ENCODE measurements at places on chromosomes 1 and 21.

DNA sequence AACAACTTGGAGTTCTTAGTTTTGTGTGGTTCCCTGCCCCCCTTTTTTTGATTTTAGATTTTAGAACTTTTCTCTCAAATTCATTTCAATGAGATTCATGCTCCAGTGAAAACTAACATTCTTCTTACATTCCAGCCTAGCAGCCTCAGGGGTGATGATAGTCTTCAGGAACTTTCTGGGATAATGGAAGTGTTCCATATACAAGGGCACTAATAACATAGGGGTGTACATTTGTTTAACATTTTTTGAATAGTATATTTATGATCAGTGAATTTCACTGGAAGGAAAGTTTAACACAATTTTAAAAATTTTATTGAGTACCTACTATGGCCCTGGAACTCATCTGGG is 61.4 kb upstream of the ZNF648 start:
- DNase-seq, result no peak

GRCh38 chr1:41791667-41792484 is 126.8 kb downstream of the HIVEP3 start:
- no peak for DNase-seq

DNA sequence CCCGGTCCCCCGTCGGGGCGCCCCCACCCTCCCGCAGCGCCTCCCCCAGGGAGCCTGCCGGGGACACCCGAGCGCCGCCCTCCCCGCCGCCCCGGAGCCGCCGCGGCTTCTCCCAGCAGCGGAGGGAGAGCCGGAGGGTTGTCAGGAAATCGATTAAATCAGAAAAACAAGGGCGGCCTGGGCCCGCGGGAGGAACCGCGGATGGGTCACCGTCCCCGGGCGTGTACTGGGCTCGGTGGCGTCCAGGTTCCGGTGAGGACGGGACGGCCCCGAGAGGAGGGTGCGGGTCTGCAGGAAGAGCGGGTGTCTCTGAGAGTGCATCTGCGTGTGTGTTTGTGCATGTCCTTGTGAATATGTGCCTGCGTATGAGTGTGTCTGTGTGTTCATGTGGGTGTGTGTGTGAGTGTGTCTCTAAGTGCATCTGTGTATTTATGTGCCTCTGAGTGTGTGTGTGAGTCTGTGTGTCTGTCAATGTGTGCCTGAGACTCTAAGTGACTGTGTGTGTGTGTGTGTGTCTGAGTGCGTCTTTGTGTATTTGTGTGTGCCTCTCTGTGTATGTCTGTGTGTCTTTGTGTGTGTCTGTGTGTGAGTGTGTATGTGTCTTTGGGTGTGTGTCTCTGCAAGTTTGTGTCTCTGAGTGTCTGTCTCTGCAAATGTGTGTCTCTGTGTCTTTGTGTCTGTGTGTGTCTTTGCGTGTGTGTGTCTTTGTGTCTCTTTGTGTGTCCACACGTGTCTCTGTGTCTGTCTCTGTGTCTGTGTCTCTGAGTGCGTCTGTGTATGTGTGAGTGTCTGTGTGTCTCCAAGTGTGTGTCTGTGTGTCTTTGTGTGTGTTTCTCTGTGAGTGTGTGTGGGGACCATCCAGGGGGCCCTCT is 1.1 kb downstream of the SPSB1 start:
- no peak for DNase-seq

GRCh38 chr21:36825658-36826057 is 126.7 kb downstream of the SIM2 start:
- no peak for DNase-seq

DNA sequence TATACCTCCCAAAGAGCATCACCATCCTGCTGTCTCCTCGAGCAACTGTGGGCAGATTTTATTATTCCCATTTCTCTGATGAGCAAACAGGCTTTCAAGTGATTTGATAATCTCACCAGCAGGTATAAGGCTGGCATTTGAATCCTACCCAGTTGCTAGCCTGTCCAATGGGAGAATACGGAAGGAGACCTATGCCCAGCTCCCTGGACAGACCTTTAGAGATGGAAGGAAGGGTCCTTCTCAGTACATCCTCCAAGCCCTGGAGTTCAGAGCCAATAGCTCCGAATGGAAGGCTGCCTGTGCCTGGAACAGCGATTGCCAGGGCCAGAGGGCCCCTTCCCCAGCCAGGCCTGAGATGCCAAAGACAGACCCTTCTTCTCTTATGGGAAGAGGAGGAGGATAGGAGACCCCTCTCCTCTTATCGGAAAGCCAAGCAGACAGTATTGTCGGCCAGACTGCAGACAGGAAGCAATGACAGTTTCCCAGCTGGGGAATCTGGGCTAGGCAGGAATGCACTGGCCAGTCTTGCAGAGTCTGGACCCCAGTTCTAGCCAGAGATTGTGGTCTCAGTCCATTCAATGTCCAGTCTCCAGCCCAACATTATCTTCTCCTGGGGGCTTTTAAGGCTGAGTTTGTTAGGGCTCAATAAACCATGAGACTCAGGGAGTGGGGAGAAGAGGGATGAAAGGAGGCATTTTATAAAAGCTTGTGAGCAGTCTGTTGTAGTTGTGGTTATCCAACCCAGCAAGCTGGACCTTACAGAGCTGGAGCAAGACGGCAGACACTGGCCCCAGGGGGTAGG is 2.0 kb downstream of the IFFO2 start:
- DNase-seq, result no peak

GRCh38 chr1:205541161-205541886 is 36.9 kb downstream of the CDK18 start:
- no peak for DNase-seq

GRCh38 chr1:46183926-46184557 is 7.8 kb upstream of the P3R3URF start:
- no peak for DNase-seq

DNA sequence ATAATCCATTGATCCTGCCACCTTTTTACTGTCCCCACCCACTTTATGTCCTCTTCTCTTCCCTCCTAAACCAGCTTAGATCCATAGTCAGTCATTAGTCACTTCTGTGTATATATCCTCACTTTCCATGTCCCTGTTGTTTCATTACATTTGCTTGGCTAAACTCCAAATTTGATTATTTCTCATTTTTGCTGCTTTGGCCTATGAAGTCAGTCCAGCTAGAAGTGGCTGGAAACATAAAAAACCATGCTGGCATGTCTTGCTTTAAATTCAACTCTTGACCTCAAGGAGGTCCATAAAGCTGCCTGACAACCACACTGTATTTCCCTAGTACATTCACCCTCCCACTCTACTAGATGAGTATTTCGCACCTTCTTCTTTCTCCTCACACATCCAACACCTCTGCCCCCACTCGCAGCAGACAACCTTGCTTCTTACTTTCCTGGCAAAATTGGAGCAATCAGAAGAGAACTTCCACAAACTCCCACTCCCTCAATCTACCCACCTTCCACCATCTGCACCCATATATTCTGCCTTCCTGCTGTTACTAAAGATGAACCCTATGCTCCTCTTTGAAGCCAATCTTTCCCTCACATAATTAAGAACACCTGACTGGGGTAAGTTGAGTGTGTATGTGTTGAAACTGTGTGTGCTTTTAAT is 72.1 kb downstream of the ZNF648 start:
- DNase-seq, result no peak

DNA sequence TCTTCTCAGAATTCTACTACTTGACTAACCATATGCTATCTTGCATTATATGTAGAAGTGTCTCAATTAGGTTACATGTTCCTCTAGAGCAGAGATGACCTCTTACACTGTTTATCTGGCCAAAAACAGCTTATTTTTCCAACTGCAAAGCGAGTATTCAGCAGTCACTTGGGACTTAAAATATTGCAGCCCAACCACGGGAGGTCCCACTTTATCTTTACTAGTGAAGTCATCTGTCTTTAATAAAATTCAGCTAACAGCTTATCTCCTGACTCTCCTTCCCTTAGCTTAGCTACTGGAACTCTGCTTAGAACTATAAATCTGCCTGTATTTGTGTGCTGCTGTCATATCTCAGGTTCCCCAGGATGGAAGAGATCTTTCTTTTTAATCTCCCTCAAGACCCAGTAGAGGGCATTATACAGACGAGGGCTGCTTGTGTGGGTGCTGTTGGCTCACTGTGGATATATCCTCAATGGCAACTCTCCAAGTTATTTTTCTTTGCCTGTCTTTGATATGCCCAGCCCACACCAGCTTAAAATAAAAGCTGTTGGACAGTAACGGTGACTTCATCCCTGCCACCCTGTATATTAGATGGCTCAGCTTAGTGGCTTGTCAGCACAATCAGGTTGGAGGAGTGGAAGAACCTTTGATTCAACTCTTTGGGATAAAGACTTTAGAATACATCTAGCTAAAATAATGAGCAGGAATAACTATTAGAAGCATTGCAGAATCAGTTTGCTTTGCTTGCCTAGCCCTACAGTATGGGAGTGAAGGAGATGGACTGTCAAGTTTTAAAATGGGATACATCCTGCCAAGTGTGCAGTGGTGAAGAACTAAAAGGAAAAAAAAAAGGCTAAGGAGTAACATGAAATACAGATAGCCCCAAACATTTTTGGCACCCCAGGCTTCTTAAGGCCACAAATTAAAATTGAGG is 9.6 kb downstream of the ENSA start:
- DNase-seq, result no peak

DNA sequence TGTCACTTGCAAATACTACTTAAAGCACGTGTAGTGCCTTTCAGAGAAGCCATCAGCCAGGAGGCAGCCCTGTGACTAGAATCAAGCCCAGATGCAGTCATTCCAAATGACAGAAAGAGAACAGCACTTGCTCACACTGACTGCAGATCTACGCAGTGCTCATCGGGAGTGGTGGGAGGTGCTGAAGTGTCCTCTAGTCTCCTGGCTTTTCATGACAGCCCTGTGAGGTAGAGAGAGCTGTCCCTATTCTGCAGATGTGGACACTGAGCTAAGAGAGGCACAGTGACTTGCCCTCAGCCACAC is 62.3 kb upstream of the EDN2 start:
- DNase-seq, result no peak

GRCh38 chr1:5880630-5881405 is 111.4 kb downstream of the NPHP4 start:
- DNase-seq, result no peak

- no peak for DNase-seq
Observed at GRCh38 chr1:179021873-179022272, 3.8 kb upstream of the FAM20B start.

GRCh38 chr21:37783016-37783415 is 133.2 kb downstream of the KCNJ6 start:
- no peak for DNase-seq

DNA sequence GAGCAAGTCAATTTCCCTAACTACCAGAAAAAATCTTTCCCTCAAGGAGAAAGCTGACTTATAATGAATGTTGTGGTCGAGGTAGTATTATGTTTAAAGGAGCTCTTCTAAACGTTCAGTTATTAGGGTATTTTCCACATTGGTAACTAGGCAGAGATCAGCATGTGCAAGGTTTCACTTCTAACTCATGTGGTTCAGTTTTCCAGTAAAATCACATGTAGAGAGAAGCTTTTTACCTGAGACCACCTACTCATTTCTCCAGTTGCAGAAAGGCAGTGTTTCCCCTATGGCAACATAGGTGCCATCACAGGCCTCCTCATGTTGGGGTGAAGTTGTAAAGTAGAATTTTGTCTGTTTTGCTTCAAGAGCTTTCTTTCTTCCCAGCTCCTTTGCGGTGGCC is 23.7 kb downstream of the IL23R start:
- no peak for DNase-seq

DNA sequence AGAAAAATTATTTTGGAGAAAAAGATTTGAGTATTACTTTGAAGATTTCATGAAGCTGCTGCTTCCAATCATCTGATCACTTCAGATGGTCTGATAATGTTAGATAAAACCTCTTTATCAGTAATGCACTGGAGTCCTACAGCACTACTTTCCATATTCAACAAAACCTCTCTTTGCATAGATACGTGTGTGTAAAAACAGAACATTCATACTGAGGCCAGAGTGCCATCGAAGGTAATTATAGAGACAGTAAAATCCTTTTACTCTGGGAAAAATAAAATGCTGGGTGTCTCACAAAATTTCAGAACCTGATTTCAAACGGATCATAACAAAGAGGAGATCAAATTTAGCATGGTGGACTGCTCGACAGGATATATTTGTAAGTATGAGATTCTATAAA is at the start of gene RGS13:
TSS of gene RGS13 (plus strand) at position 209 of the 400 bp plus-strand sequence. CDS start 8,188 bp downstream, outside the sequence.
- DNase-seq, result no peak

GRCh38 chr1:41802532-41803501 is 115.9 kb downstream of the HIVEP3 start:
- no peak for DNase-seq

DNA sequence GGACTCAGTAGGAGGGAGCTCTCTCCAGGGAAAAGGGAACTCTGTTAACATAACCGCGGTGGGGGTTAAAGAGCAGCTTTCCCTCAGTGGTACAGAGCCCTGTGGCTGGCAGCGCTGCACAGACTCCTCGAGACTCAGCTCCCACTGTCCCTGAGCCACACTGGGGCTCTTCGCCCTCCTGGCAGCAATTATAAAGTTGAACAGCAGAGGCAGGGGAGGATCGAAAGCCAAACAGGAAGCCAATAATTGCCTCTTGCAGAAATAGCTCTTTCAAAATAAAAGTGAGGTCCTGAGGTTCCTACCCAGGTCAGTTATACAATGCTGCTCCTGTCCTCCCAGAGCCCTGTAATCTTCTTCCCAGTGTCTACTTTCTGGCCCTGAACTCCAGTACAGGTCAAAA is 77.0 kb downstream of the FAM78B start:
- no peak for DNase-seq

- no peak for DNase-seq
Observed at GRCh38 chr1:90210633-90211491, 216.0 kb downstream of the ZNF326 start.

DNA sequence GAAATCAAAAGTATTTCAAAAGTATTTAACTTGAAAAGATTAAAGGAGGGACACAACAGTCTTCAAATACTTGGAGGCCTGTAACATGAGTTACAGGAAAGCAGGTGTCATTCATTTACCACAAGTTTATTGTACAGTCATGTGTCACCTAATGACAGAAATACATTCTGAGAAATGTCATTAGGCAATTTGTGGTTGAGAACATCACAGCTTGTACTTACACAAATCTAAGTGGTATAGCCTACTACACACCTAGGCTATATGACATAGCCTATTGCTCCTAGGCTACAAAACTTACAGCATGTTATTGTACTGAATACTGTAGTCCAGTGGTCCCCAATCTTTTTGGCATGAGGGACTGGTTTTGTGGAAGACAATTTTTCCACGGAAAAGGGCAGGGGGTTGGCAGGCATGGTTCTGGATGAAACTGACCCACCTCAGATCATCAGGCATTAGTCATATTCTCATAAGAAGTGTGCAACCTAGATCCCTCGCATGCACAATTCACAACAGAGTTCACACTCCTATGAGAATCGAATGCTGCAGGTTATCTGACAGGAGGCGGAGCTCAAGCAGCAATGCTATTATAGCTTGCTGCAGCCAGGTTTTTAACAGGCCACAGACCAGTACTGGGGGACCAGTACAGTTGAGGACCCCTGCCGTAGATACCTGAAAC is 25.0 kb upstream of the PHTF1 start:
- DNase-seq, result no peak
